Myometrial cell (primary cell): ENCODE measurements at places on chromosomes 5 and 9. TPM values are rescaled to one million over a fixed set of nuclear protein-coding genes. Genes with fewer than 3 reads are reported as not detected.

The PPP2R2B gene
- total RNA-seq, result 0.29 TPM in 1 of 2 replicates, not detected in the other

The OR1Q1 gene
- total RNA-seq, result not detected in 2 replicates

The PITX1 gene
- 0.71 and 6.1 TPM in 2 replicates for total RNA-seq

The SKP2 gene
- total RNA-seq, result 28.2 and 28.3 TPM in 2 replicates

The ATP6V1G1 gene
- 70.4 and 78.7 TPM in 2 replicates for total RNA-seq

The THBS4 gene
- 0.18 TPM in 1 of 2 replicates, not detected in the other for total RNA-seq

The HSPB3 gene
- 0.53 TPM in 1 of 2 replicates, not detected in the other for total RNA-seq

The REEP2 gene
- total RNA-seq, result 25.9 and 31.4 TPM in 2 replicates

The FIBCD1 gene
- total RNA-seq, result 0.29 and 2.8 TPM in 2 replicates

The LCN1 gene
- total RNA-seq, result not detected in 2 replicates

The AK1 gene
- 72.5 and 135 TPM in 2 replicates for total RNA-seq

The NR2F1 gene
- 92.0 and 98.6 TPM in 2 replicates for total RNA-seq

The EXOSC2 gene
- total RNA-seq, result 21.4 and 26.8 TPM in 2 replicates

The SPATA31A3 gene
- total RNA-seq, result not detected in 2 replicates

The C7 gene
- 1.4 and 2.8 TPM in 2 replicates for total RNA-seq

The LRRC19 gene
- total RNA-seq, result not detected in 2 replicates

The CERCAM gene
- total RNA-seq, result 177 and 187 TPM in 2 replicates

The TICAM2 gene
- total RNA-seq, result 9.5 and 16.7 TPM in 2 replicates

The NTNG2 gene
- total RNA-seq, result under 0.01 and 0.58 TPM in 2 replicates

The PCDHA13 gene
- total RNA-seq, result not detected in 2 replicates

The IRF1 gene
- 28.8 and 40.8 TPM in 2 replicates for total RNA-seq

The SAXO1 gene
- total RNA-seq, result not detected in 2 replicates

The CCL27 gene
- 0.58 TPM in 1 of 2 replicates, not detected in the other for total RNA-seq
